Lung microvascular endothelial cell (primary cell): ENCODE measurements at places on chromosomes 7 and 10. TPM values are rescaled to one million over a fixed set of nuclear protein-coding genes. Genes with fewer than 3 reads are reported as not detected.

DNAH11 gene
- 0.20 and 0.44 TPM in 2 replicates for total RNA-seq

DNA sequence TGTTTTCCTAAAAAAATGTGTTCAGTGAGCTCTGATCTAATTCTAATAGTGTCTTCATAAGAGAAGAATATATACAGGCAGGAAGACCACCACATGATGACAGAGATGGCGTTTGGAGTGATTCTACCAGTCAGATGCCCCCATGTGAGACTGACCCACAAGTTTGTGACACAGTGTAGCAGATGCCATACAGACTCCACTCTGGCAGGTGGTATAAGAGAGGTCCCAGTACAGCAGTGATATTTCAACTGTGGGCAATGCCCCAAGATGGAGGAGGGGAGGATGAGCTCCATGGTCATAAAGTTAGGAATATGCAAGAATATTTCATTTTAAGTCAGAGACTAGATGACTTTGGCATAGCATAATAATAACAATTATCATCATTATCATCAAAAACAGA is 1022.6 kb downstream of the KCNMA1 start:
- DNase-seq: no peak

DNA sequence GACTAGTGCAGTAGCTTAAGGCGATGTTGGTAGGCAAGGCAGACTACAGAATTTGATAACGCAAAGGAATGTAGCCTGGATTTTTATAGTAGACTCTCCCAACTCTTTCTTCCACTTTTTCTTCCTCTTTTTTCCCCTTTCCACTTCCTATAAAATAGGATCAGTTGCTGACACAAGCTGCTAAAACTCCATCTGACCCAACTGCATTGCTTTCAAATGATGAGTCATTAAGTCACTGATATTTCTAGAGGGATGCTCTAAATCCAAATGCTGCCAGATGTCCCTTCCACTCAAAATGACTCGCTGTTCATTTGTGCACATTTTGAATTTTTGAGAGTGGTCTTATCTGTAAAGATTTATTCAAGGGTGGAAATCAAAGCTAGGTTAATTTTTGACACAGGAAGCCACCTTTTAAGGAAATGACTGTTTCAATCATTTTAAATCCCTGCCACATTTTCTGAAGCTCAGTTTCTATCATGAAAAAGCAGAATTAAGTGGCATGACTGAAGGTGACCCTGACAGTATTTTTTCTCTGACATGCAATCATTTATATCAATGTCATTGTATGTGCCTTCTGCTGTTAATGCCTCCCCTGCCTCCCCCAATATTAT is 25.8 kb upstream of the SFMBT2 start:
- DNase-seq: no peak

DNA sequence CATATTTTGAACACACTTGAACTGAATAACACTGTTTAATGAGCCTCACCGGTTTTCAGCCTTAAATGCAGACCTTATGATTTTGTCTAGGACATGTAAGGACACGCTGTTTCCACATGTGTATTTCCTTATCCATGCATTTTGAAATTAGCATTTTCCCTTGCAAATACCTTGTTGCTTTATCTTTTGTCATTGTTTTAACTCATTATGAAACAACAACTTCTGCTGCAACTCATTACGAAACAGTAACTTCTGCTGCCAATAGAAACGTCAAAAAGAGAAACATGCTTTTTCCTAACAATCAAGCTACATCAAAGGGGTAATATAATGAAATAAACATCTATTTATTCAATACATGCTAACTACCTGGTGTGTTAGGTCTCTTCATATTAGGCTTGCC is 322.0 kb downstream of the AGMO start:
- DNase-seq: no peak

GRCh38 chr10:24034571-24034970 is 174.4 kb upstream of the KIAA1217 start:
- peak; percentile 57 for DNase-seq

GRCh38 chr7:44700322-44700721 is 48.3 kb upstream of the ZMIZ2 start:
- DNase-seq: no peak

DNA sequence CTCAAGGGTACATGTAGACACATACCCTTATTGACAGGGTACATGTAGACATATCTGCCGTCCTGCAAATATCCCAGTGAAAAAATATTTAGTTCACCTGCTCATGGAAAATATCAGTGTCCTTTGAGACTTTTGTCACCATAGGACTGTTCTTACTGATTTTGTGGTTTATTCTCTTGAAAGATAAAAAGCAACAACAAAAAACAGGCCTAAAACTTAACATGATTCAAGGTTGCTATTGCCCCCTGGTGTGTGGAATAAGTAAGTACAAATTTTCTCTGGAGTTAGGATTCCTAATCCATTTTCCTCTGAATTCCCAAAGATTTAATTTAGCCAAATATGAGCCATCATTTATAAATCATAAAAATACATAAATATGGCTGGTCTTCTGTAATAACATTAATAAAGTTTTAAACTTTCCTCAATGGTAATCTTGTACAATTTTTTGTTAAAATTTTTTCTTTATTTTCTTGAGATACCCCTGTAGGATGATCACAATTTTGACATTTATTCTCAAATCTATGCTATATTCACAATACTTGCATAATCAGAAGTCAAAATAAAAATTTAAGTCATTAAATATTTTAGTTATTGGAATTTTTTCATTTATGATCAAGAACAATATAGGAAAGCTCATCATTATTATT is 741.4 kb upstream of the POT1 start:
- peak; percentile 3 for DNase-seq

- no peak for DNase-seq
Observed at GRCh38 chr10:106576534-106576933, 588.0 kb downstream of the SORCS1 start.

GRCh38 chr10:28036587-28036986 is 37.7 kb upstream of the ODAD2 start:
- no peak for DNase-seq

ASB10 gene
- total RNA-seq: not detected in 2 replicates

DNA sequence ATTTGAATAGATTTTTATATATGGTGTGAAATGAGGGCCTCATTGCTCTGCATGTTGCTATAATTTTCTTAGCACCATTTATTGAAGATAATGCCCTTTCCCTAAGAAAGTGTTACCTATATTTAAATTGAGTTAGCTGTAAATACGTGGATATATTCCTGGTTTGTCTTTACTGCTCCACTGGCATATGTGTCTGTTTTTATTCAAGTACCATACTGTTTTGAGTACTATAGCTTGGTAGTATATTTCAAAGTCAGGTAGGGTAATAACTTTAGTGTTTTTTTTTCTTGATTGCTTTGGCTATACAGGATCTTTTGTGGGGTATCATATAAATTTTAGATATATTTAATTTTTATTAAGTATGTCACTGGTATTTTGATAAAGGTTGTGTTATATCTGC is 31.4 kb downstream of the ZNF273 start:
- no peak for DNase-seq

- peak; percentile 72 for DNase-seq
Observed at GRCh38 chr7:83579740-83580139, 69.2 kb downstream of the SEMA3E start.

RBP3 gene
- not detected in 2 replicates for total RNA-seq

IQUB gene
- under 0.01 and 0.20 TPM in 2 replicates for total RNA-seq

INSYN2A gene
- total RNA-seq: not detected in 2 replicates

- DNase-seq: peak; percentile 62
Observed at GRCh38 chr10:112663234-112664125, 216.5 kb downstream of the VTI1A start.

DNA sequence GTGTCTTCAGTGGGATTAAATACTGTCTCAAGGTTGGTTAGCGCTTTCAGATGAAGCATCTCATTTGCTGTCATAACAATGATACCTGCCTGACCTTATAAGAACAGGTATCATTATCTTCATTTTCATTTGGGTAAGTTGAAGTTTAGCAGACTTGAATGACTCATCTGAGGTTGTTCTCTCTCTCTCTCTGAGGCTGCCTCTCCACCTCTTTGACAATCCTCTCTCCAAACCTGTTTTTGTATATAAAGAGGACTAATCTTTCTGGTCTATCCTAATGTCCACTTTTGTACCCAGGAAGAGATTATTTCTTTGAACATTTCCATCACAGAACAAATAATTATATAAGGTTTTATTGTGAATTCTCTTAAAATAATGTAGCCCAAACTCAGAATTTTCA is 291.4 kb downstream of the KLF6 start:
- DNase-seq: no peak

GRCh38 chr7:87380905-87381304 is 35.4 kb downstream of the CROT start:
- no peak for DNase-seq

GRCh38 chr7:148543-148931 is 43.8 kb upstream of the FAM20C start:
- no peak for DNase-seq
